ENCODE measurements at places on chromosomes 11 and 22.

- no peak for DNase-seq
These were observed 846 bp upstream of the OAF start for GRCh38 chr11:120209746-120210625.

DNA sequence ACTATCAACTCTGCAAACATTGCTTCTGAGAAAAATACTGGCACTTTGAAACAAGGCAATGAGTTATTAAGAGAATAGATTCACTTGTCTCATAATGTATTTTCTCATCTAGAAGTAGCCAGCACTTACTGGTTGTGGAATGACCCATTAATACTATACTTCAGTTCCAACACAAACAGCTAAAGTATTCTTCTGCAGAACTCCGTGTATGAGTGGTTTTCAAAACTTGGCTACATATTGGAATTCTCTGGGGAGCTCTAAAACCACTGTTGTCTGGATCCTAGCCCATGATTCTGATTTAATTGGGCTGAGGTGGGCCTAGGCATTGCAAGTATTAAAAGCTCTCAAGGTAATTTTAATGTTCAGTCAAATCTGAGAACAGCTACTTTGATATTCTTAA lies 1416.4 kb upstream of the RAG2 start:
- no peak for DNase-seq

DNA sequence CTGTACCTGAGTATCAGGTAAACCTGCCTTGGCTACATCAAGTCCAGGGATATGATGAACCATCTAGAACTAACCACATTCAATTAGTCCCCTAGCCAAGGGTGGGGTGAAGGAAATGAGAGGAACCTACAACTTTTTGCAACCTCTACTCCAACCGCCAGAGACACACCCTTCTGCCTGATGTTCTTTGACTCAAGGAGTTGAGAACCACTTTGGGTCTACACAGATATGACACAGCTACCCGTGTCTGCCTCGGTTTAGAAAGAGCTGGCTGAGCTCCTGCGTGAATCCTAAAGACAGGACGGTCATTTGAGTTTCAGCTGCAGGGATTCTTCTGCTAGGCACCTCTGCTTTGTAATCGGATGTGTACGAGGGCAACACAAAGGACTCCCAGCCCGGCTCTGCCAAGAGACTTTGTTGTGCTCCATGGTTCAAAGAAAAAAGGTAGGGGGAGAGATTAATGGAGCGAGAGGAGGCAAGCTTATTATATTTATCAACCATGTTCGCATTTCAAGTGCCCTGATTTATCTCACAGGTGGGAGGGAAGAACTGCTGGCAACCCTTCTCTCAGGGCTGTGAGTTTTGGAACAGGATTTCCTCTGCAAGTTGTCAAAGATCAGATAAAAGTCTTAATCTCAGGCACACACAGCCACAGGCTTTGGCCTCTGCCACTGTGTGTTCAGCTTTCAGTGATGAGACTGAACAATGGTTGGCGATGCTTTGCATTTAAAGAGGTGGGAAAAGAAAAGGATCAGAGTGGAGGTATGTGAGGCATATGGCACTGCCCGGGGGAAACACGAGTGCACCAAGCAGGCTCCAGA lies 35.1 kb downstream of the FLI1 start:
- no peak for DNase-seq

GRCh38 chr11:100830978-100831732 lies 144.1 kb downstream of the ARHGAP42 start:
- no peak for DNase-seq

- DNase-seq: no peak
These were observed 39.1 kb downstream of the SLC35F2 start for GRCh38 chr11:107819361-107820014.

DNA sequence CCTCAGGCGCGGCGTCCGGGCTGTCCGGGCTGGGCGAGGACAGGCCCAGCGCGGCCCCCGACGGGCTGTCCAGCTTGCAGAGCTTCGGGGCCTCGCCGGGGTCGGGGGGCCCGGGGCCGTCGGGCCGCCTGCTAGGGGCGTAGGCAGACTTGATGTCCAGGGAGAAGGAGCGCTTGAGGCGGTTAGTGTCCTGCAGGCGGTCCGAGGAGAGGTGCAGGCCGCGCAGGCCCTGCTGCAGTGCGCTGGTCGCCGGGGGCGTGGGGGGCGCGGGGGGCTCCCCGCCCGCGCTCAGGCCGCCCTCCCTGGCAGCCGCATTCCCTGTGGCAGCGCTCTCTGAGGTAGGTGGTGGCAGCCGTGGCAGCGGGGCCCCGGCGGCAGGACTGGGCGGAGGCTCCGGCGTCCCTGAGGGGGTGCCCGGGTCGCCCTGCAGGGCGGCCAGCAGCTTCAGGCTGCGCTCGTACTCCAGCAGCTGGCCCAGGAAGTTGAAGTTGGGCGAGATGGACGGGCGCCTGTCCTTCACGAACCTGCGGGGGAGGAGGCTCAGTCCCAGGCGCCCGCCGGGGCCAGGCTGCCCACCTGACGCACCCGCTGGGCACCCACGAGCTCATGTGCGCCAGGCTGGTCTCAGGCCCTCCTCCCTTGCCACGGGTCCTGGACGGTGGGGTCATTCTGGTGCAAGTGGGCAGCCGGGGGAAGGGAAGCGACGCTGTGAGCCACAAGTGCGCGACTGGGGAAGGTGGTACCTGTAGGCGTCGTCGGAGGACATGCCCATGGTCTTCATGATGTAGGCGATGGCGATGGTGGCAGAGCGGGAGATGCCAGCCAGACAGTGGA lies 14.8 kb downstream of the DUSP8 start:
- DNase-seq: no peak

- DNase-seq: no peak
These were observed 31.8 kb upstream of the RAPSN start for GRCh38 chr11:47480762-47481161.

- no peak for DNase-seq
These were observed 186.8 kb downstream of the SOX6 start for GRCh38 chr11:16169541-16169940.

- no peak for DNase-seq
These were observed 86.1 kb upstream of the BDNF start for GRCh38 chr11:27786331-27786730.

GRCh38 chr11:46072172-46072964 lies 48.9 kb downstream of the PHF21A start:
- no peak for DNase-seq

DNA sequence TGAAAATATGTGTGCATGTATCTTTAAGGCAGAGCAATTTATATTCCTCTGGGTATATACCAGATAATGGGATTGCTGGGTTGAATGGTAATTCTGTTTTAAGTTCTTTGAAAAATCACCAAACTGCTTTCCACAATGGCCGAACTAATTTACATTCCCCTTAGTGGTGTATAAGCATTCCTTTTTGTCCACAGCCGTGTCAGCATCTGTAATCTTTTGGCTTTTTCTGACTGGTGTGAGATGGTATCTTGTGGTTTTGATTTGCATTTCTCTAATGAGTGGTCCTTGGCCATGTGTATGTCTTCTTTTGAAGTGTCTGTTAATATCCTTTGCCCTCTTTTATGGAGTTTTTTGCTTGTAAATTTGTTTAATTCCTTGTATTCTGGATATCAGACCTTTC lies 24.3 kb downstream of the CCDC15 start:
- no peak for DNase-seq

DNA sequence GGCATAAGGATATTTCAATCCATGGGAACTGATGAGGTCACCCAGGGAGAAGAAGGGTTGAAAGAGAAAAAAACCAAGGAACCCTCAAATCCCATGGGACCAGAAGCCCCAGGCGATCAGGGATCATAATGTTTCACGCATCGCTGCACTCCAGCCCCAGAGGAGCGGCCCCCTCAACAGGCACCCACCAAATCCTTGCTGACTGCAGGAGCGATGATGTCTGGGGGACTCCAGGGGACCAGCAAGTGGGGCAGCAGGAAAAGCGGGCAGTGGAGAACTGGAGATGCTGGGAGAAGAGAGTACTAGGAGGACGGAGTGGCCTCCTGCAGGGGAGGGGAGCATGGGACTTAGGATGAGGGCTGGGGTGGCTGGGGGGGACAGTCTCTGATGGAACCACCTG lies 47.7 kb upstream of the LINC01488 start:
- DNase-seq: no peak

DNA sequence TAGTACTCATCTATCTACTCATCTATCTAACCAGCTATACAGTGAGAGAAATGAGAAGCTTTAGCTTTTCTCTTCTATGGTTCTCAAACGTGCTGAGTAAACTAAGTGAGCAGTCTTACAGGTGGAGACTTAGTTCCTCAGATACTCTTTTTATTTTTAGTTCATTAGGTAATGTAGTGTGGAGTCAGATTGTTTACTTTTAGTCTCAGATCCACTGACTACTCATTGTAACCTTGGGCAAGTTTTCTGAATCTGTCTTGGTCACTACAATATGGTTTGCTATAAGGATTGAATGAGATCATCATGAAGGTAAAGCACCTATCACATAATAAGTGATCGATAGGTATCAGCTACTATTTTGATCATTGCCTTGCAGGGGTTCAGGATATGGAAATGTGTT lies 160.1 kb downstream of the RAB38 start:
- no peak for DNase-seq

DNA sequence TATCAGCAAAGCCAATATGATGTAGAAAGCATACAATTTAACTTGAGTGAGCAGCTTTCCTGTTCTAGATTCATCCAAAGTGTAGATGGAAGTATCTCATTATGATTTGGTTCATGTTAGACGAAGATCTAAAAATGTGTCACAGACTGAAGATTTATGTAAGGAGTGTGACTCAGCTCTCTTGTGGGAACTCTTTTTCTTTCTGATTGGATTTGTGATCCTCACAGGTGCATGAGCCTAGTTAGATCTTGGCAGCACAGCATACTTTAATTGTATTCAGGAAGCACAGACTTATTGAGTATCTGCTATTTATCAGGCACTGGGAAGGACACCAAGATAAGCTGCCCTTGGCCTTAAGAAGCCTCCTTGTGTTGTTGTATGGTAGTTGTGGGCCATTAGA lies 147.1 kb downstream of the C11orf91 start:
- DNase-seq: no peak

GRCh38 chr11:17684550-17684949 lies 34.8 kb upstream of the MYOD1 start:
- DNase-seq: no peak

DNA sequence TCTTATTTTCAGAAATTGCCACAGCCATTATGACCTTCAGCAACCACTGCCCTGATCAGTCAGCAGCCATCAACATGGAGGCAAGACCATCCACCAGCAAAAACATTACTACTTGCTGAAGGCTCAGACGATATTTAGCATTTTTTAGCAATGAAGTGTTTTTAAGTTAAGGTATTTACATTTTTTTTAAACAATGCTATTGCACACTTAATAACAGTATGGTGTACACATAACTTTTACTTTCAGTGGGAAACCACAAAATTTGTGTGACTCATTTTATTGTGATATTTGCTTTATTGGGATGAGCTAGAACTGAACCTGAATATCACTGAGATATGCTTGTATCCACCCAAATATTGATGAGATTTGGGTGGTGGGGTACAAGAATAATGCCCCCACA lies 110.9 kb downstream of the TSPAN18 start:
- DNase-seq: no peak

- DNase-seq: no peak
These were observed 31.7 kb upstream of the SHISAL1 start for GRCh38 chr22:44344407-44344806.

- DNase-seq: no peak
These were observed 113.5 kb upstream of the IGLL5 start for GRCh38 chr22:22773979-22774604.

- peak; percentile 43 for DNase-seq
These were observed 75.1 kb downstream of the LARGE2 start for GRCh38 chr11:45997599-45997998.

Measured in cerebellar nuclear complex (tissue), 1 donor.